ENCODE measurements at places on chromosomes 12 and 14.

GRCh38 chr12:27464220-27464554 lies 17.7 kb downstream of the SMCO2 start:
- peaks cover 14% of the 10 kb centered on the region for H3K36me3 ChIP-seq
- peak overlapping the region; percentile 82 for H3K27ac ChIP-seq
- peaks cover 54% of the 10 kb centered on the region for H3K4me1 ChIP-seq
- DNase-seq, result no peak

DNA sequence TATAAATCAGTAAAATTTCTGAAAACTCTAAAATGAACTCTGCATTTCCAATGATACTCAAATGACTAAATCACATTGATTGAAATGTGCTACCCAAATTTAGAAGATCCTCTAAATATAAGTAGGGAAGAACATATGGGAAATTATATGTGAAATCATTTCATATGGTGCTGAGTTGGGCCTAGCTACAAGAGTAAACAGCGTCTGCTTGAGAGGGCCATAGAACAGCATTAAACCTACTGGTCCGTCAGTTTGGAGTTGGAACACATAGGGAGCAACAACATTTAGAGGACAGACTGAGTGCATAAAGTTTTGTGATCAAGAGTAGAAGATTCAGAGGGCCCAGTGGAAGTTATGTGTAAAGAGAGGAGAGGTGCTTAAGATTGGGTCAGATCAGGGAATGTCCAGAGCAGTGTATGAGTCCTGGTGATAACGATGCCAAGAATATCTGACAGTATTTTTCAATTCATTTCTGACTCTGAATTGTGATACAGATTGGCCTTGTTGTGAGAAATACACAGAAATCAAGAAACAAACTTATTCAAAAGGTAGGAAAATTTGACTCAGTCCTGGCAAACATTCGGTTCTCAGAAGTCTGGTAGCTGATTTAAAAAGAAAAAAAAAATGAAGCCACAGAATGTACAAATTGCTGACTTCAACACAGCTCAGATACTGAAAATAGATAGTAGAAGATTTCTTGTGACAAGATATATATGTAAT lies 362.2 kb downstream of the CCDC91 start:
- H3K27me3 ChIP-seq, result peaks cover 1% of the 10 kb centered on the region
- H3K36me3 ChIP-seq, result no peaks in the 10 kb centered on the region
- peaks cover 6% of the 10 kb centered on the region for H3K4me1 ChIP-seq
- no peak for DNase-seq
- H3K27ac ChIP-seq, result peak overlapping the region; percentile 26

DNA sequence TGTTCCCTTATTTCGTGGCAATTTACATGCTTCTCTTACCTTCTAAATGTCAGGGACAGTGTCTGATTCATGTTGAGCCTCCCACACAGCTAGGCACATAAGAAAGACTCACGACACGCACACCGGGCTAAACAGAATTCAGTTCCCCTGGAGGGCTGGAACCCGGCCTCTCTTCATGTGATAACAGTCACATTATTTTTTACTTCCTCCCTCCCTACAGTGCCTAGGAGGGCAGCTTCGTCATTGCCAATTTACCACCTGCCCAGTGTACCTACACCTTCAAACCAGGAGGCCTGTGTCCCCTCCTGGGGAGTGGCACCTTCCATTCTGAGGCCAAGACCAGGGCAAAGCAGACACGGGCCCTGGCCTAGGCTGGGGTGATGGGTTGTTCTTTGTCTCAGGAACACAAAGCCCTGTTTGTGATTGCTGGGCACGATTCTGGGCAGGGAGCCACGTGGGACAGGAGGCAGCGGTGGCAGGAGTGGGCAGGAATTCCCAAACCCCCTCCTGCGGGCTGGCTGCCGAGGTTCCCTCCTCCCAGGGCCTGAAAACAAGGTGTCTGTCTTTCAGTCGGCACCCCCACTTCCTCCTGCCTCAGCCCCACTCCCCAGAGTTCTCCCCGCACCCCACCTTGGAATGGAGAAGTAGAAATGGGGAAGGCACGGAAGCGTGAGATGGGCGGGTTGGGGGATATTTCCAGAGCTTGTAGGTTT lies 6.8 kb upstream of the RASAL1 start:
- DNase-seq, result no peak
- peaks cover 2% of the 10 kb centered on the region for H3K27me3 ChIP-seq
- H3K27ac ChIP-seq, result peak overlapping the region; percentile 65
- H3K4me3 ChIP-seq, result no peak overlapping the region
- no peaks in the 10 kb centered on the region for H3K36me3 ChIP-seq
- peaks cover 6% of the 10 kb centered on the region for H3K4me1 ChIP-seq

- H3K4me3 ChIP-seq, result no peak overlapping the region
- no peaks in the 10 kb centered on the region for H3K4me1 ChIP-seq
- H3K36me3 ChIP-seq, result no peaks in the 10 kb centered on the region
- no peaks in the 10 kb centered on the region for H3K27me3 ChIP-seq
- no peak overlapping the region for H3K27ac ChIP-seq
- DNase-seq, result no peak
These were observed 175.8 kb downstream of the PAWR start for GRCh38 chr12:79514730-79515529.

- peaks cover 73% of the 10 kb centered on the region for H3K36me3 ChIP-seq
- H3K4me1 ChIP-seq, result peaks cover 3% of the 10 kb centered on the region
- DNase-seq, result no peak
- no peaks in the 10 kb centered on the region for H3K27me3 ChIP-seq
These were observed 13.3 kb downstream of the OS9 start for GRCh38 chr12:57707250-57707649.

- peaks cover 3% of the 10 kb centered on the region for H3K4me1 ChIP-seq
- H3K36me3 ChIP-seq, result peaks cover 2% of the 10 kb centered on the region
- H3K27me3 ChIP-seq, result peaks cover 15% of the 10 kb centered on the region
- H3K27ac ChIP-seq, result no peak overlapping the region
These were observed 21.8 kb downstream of the IRAK3 start for GRCh38 chr12:66210840-66211239.

DNA sequence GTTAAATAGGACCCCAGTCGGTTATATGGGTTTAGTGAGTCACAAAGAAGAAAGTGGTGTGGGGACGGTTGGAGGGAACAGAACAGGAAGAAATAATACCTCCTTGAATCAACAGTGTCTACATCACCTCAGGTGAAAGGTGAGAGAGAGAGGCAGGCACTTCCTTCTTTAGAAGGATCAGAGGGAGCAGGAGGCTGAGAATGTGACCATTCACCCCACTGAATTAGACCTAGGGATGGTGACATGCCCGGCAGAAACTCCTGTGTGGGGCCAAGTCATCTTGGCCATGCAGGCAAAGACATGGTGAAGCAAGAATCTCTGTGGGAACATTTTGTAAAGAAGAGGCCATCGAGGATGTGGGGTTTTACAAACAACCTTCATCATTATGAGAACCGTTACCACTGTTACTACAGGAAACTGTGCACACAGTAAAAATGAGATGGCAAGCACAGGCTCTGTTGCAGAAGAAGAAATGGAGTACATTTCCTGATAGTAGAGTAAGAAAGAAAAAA lies 1196.9 kb downstream of the VRK1 start:
- no peaks in the 10 kb centered on the region for H3K27me3 ChIP-seq
- peaks cover 36% of the 10 kb centered on the region for H3K4me1 ChIP-seq
- no peak overlapping the region for H3K4me3 ChIP-seq
- peaks cover 4% of the 10 kb centered on the region for H3K36me3 ChIP-seq
- H3K27ac ChIP-seq, result peak overlapping the region; percentile 85

DNA sequence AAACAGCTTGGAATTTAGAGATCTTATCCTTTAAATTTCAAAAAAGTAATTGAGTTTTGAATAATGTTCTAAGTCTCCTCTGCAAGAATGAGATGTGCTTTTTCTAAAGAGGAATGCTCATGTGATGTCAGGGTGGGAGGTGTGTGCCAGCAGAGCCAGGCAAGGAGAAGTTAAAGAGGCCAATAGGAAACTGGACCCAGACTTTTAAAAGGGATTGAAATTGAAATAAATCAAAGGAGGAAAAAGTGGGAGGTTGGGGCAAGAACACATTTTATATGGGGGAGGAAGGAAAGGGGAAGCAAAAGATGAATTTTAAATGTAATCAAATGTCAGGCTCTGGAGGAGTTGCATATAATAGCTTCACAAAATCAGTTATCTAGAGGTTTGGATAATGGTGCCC lies 126.1 kb downstream of the FIGNL2 start:
- H3K4me1 ChIP-seq, result peaks cover 5% of the 10 kb centered on the region
- H3K27me3 ChIP-seq, result peaks cover 36% of the 10 kb centered on the region
- no peak for DNase-seq
- H3K27ac ChIP-seq, result no peak overlapping the region

DNA sequence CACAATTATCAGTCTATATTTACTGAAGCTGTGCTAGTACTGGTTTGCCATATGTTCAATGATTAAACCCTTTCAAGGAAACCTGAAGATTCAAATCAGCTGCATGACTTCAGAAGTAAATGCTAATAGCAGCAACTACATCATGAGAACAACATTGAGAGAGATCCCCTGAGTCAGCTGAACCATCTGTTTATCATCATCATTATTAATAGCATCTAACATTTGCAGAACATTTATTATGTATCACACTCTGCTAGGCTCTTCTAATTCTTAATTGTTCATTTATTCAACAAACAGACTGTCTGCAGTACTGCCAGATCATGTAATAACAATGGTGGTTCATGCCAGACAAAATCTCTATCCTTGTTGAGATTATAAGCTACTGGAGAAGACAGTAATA lies 157.4 kb downstream of the KLHL28 start:
- H3K4me1 ChIP-seq, result no peaks in the 10 kb centered on the region
- H3K27ac ChIP-seq, result no peak overlapping the region
- DNase-seq, result no peak
- H3K36me3 ChIP-seq, result no peaks in the 10 kb centered on the region
- H3K27me3 ChIP-seq, result no peaks in the 10 kb centered on the region

DNA sequence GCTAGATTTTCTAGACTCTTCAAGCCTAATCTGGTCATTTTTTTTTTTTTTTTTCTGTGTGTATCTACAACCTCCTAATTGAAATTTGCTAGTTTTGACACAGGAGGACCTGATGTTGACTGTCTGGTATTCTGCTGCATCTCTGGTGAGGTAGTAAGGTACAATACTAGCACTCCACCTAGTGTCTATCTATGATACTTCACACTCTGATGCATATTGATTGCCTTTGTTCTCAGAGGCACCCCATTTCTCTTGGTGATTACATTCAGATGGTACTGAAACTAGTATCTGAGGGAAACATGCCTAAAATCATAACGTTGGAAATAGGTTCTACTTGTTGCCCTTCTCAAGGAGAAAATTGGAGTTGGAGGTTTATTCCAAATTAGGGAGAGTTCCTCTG lies 930.5 kb upstream of the NOVA1 start:
- no peaks in the 10 kb centered on the region for H3K27me3 ChIP-seq
- H3K36me3 ChIP-seq, result no peaks in the 10 kb centered on the region
- H3K4me1 ChIP-seq, result no peaks in the 10 kb centered on the region
- H3K4me3 ChIP-seq, result no peak overlapping the region

DNA sequence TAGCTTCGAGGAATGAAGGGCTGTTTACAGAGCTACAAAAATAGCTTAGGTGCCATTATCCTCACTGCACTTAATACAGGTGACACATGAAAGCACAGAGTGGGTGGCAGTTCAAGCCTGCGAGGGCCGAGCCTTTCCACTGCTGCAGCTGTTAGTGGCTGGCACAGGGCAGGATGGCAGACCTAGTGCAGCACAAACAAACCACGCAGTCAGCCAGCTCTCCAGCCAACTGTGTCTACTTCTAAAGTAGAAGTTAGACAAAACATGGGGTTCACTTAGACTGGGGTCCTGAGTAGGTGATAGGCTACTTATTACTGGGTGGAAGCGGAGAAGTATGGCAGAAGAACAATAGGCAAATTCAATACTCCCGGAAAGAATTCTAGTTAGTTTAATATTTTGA lies 95.4 kb downstream of the DUSP16 start:
- peaks cover 72% of the 10 kb centered on the region for H3K36me3 ChIP-seq
- peak overlapping the region; percentile 82 for H3K27ac ChIP-seq
- no peak overlapping the region for H3K4me3 ChIP-seq
- peaks cover 74% of the 10 kb centered on the region for H3K4me1 ChIP-seq
- DNase-seq, result no peak
- H3K27me3 ChIP-seq, result no peaks in the 10 kb centered on the region

DNA sequence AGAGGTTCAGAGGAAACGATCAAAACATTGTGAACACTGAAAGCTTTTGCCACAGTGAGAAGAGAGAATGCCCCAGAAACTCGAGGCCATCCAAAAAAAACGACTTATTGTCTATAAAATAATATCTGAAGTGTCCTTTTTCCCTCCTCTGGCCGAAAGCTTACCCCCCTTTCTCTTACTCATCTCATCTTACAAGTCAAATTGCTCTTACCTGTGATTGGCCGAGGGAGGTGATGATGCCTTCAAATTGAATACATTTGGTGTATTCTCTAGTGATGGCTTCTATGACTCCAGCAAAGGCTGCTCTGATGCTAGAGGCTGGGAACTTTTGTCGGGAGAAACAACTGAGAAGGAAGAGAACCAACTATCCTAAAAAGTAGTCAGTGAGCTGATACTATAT lies 90.7 kb downstream of the PTCSC3 start:
- H3K27ac ChIP-seq, result no peak overlapping the region
- no peaks in the 10 kb centered on the region for H3K4me1 ChIP-seq
- peaks cover 8% of the 10 kb centered on the region for H3K27me3 ChIP-seq
- no peak overlapping the region for H3K4me3 ChIP-seq

- no peak for DNase-seq
- no peak overlapping the region for H3K4me3 ChIP-seq
- H3K27ac ChIP-seq, result no peak overlapping the region
- H3K36me3 ChIP-seq, result no peaks in the 10 kb centered on the region
- no peaks in the 10 kb centered on the region for H3K27me3 ChIP-seq
- H3K4me1 ChIP-seq, result no peaks in the 10 kb centered on the region
These were observed 53.3 kb upstream of the STXBP6 start for GRCh38 chr14:25103271-25103670.

GRCh38 chr14:105745433-105746123 lies 219.2 kb downstream of the TMEM121 start:
- no peak overlapping the region for H3K4me3 ChIP-seq
- no peak for DNase-seq
- H3K36me3 ChIP-seq, result no peaks in the 10 kb centered on the region
- peaks cover 2% of the 10 kb centered on the region for H3K4me1 ChIP-seq

- peaks cover under 1% of the 10 kb centered on the region for H3K36me3 ChIP-seq
- H3K27me3 ChIP-seq, result no peaks in the 10 kb centered on the region
- H3K4me3 ChIP-seq, result no peak overlapping the region
- no peak for DNase-seq
- no peak overlapping the region for H3K27ac ChIP-seq
These were observed 94.8 kb downstream of the NINJ2 start for GRCh38 chr12:568486-568885.

GRCh38 chr12:120067084-120067869 lies 49.3 kb downstream of the RAB35 start:
- no peak overlapping the region for H3K27ac ChIP-seq
- peaks cover 70% of the 10 kb centered on the region for H3K36me3 ChIP-seq
- H3K4me1 ChIP-seq, result peaks cover 16% of the 10 kb centered on the region
- no peaks in the 10 kb centered on the region for H3K27me3 ChIP-seq

- H3K36me3 ChIP-seq, result no peaks in the 10 kb centered on the region
- no peak overlapping the region for H3K27ac ChIP-seq
- H3K27me3 ChIP-seq, result peaks cover 3% of the 10 kb centered on the region
- DNase-seq, result no peak
- peaks cover 60% of the 10 kb centered on the region for H3K4me1 ChIP-seq
These were observed 449.2 kb downstream of the DPF3 start for GRCh38 chr14:72444701-72445100.

DNA sequence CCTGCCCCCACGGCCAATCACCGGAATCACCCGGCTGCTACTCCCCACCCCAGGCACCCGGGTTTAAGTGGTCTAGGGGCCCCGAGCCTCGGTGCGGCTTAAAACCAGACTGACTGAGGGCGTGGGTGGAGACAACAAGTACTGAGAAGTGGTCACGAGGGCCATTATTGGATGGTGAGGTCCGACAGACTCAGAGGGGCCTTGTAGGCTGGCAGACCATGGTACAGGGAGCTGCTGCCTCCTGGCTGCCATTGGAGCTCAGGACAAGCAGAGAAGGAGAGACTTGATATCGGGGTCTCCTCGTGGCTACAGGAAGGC lies 54.1 kb downstream of the FBRSL1 start:
- no peak for DNase-seq
- no peak overlapping the region for H3K27ac ChIP-seq
- H3K4me1 ChIP-seq, result no peaks in the 10 kb centered on the region
- H3K27me3 ChIP-seq, result no peaks in the 10 kb centered on the region
- H3K4me3 ChIP-seq, result no peak overlapping the region
